Activated T-helper 17 cell treated with anti-CD3 and anti-CD28 coated beads, Interleukin-2, amount 50 U/mL, for 72 hours (primary cell): ENCODE measurements at places on chromosomes 5 and 9.
A peak's percentile ranks its signal among the peaks of the same experiment; 100 is the strongest.

GRCh38 chr5:1300581-1301083 lies 5.8 kb upstream of the TERT start:
- no peak for ATAC-seq

- no peak for ATAC-seq
Measured at GRCh38 chr9:70945301-70945700, 176.1 kb downstream of the TRPM3 start.

DNA sequence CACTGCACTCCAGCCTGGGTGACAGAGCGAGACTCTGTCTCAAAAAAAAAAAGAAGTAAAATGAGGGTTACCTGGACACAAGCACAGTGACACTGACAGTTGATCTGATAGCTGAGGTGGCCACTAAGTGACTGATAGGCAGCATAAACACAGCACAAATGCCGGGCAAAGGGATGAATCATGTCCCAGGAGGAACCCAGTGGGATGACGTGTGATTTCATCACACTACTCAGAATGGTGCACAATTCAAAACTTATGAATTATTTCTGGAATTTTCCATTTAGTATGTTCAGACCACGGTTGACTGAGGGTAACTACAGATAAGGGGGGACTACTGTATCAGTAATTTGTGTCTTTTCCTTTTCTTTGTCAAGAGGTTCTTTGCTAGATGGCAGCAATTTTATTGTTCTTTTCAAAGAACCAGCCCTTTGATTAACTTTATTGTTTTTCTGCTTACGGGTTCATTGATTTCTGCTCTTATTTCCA lies 34.3 kb upstream of the RNF130 start:
- no peak for ATAC-seq

- ATAC-seq = peak; percentile 26
Measured at GRCh38 chr5:133460172-133460758, 152.1 kb downstream of the FSTL4 start.

- ATAC-seq = no peak
Measured at GRCh38 chr5:56817263-56818014, 2.1 kb downstream of the MAP3K1 start.

DNA sequence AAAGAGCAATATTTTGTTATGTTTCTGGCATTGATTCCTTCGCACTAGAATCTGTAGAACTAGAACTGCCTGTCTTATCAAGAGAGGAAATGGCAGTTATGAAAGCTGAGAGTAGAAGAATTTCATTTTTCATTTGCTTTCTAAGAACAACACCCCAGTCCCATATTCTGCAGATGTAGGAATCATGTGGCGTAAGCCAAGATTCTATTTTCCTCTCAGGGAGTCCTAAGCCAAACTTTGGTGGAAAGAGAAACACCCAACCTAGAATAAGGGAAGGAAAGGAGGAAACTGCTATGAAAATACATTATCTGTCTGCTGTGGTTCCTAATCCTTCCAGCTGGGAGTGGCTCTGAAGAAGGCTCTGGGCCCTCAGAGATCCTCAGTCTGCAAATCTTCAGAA lies 1176.9 kb upstream of the C9orf72 start:
- no peak for ATAC-seq

- ATAC-seq = peak; percentile 1
Measured at GRCh38 chr9:120868339-120868675, 8.7 kb downstream of the PHF19 start.

- ATAC-seq = no peak
Measured at GRCh38 chr9:76321195-76321828, 72.9 kb downstream of the RFK start.

- ATAC-seq = no peak
Measured at GRCh38 chr5:125583321-125584139, 837.1 kb upstream of the ZNF608 start.

GRCh38 chr5:137347865-137348264 lies 151.3 kb downstream of the SPOCK1 start:
- no peak for ATAC-seq

DNA sequence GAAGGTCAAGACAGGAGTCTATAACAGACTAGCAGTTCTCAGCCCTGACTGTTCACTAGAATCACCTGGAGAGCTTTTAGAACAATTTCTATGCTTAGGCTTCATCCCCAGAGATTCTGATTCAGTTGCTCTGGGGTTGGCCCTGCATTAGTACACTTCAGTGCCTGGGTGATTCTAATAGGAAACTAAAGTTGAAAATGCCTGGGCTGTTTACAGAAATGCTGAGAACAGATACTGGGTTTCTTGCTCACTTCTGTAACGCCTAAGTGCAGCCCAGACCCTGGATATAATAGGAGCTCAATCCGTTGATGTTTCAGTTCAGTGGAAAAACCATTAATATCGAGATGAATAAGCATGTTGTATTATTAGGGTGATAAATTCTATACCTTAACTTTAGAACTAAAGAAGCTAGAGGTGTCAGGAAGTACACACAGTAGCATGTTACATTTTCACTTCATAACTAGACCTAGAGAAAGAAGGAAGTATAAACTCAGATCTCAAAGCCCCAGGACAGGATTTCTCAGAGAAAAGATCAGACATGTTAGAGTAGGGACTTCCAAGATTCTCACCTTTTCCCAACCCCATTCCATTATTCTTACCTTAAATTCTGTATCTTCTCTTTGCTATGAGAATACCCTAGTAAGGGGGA lies 20.4 kb downstream of the HAVCR2 start:
- no peak for ATAC-seq
